Activated naive CD4-positive, alpha-beta T cell treated with anti-CD3 and anti-CD28 coated beads, Interleukin-2, amount 50 U/mL, for 16 hours (primary cell): ENCODE measurements at places on chromosomes 16 and 17.

DNA sequence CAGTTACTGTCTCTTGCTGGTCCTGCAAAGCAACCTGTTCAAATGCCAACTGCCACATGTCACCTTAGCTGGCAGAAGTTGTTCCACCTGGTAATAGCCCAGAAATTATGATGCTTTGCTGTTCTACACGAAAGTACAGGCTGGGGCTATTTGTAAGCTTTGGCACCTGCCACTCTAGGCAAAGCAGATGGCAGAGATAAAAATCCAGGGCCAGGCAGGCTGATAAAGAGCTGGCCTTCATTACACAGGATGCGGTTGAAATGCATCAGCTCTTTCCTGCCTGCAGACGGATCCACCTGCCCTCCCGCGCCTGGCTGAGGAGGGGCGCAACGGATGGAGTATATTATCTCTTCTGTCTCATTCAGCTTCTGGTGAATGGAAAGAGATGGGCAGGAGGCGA is 29.3 kb upstream of the KDM8 start:
- DNase-seq, result peak; percentile 32

DNA sequence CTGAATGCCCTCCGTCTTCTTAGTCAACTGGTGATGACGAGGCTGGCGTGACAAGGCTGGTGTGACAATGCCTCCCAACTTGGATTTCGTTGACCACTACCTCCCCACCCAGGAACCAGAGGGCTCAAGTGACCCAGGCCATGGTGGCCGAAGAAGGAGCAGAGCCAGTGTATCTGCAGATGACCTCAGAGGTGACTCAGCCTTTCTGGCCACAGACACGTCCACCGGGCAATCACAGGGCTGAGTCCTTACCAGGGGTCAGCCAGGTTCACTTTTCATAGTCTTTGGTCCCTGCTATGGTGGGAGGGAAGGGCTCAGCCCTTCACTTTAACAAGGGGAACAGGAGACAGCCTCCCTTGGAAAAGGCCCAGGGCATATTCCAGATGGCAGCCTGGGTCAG is 116.3 kb downstream of the MAF start:
- DNase-seq, result no peak

- DNase-seq, result no peak
Observed at GRCh38 chr16:85567935-85568334, 45.2 kb upstream of the GSE1 start.

- DNase-seq, result no peak
Observed at GRCh38 chr17:55430541-55431288, 9.1 kb upstream of the MMD start.

DNA sequence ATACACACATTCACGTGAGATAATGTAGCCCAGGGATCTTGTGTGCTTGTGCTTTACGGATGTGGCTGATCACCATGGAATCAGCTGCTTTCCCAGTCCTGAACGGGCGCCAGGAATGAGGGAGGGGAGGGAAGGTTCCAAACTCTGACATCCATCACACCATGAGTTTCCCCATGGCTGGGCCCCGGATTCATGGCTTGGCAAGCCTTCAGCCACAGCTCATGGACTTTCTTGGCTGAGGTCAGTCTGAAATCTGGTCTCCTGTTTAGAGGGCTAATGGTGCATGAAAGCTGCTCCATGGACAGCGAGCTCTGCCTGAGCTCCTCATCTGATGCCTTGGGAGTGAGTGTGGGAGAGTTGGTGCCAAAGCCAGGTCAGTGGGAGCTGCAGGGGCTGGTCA is 767.6 kb upstream of the EEF2KMT start:
- no peak for DNase-seq

GRCh38 chr17:28940142-28940541 is 11.2 kb downstream of the PHF12 start:
- DNase-seq, result no peak

DNA sequence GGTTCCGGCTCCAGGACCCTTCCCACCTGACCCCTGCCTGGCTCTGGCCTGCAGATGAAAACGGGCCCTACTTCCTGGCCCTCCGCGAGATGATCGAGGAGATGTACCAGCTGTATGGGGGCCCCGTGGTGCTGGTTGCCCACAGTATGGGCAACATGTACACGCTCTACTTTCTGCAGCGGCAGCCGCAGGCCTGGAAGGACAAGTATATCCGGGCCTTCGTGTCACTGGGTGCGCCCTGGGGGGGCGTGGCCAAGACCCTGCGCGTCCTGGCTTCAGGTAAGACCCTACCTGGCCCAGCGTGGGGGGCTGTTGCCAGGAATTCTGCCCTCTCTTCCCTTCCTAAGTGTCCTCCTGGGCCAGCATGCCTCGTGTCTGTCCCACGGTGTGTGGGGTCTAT is 8.6 kb upstream of the SLC7A6 start:
- DNase-seq, result no peak

DNA sequence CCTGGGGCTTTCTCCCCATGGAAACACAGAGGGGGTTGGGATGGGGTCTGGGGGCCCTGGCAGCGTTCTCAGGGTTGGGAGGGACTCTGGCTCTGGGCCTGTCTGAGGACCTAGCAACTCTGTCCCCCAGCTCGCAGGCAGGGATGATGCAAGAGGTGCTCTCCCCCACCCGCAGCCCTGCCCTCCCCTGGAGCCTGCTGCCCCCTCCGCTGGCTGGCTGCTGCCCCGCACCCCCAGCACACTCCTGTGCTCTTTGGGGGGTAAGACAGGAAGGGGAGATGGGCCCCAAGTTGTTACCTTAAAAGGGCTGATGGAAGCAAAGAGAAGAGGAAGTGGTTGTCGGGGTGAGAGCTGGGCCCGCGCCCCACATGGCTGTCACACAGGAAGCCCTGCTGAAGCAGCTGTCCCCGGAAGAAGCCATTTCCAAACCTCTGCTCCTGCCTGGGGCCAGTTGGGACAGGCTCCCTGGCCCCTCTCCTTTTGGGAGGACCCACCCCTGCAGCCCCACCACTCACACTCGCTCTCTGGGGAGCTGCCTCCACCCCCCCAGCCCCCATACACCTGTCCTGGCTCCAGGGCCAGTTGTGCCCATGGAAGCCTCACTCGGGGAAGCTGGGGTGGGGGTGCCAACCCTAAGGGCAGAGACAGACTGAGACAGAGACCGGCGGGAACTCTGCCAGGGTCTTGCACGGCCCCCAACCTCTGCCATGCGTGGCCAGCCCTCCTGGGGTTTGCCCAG is 2.5 kb downstream of the CORO1A start:
- DNase-seq, result peak; percentile 76

DNA sequence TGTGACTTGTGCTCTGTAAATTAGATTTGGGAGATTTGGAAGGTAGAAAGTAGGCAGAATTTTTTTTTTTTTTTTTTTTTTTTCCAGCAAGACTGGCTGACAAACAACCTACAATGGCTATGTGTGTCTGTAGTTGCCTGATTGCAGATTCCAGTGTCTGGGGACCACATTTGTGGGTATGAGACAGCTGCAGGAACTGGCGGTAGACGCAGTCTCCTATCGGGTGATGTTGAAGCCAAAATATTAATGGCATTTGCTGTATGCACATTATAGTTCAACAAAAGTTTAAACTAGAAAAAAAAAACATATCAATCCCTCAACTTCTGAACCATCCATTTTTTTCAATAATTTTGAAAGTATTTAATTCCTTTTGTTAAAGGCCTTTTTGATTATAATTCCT is 665.2 kb downstream of the TOX3 start:
- DNase-seq, result no peak

DNA sequence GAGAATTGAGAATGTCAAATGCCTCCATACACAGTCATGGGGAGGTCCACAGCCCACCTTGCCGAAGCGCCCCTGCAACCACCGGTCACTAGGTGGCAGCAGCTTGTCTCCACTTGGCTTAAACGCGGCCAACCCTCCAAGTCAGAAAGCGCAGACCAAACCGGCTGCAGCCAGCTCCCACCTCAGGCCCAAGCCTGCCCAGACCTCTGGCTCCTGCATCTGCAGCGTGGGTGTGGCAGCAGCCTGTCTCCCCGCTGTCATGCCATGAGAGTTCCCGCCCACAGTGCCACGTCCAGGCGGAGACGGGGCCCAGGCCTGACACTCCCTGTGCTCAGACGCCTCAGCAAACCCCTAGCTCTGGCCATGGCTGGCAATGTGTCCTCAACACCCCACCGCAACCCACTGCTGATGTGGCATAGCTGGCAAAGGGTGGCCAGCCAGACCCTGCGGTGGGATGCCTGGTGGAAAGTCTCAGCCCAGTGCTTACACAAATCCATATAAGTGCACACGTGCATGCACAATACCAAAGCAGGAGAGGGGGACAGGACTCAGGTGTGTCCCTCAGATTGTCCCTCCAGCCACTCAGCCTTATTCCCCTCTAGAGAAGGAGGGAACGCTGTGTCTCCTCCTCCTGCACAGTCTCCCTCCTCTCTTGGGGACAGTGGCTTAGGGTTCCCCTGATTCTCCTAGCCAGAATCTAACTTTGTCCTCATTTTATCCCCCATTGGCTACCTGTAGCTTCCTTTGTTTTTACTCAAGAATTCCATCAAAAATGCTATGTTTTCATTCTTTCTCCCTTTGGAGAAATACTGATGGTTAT is 10.9 kb downstream of the COPZ2 start:
- DNase-seq, result peak; percentile 76

GRCh38 chr17:79650861-79651260 is 40.0 kb upstream of the RBFOX3 start:
- DNase-seq, result no peak
